ENCODE measurements at places on chromosomes 11 and 22.

- DNase-seq, result no peak
Observed at GRCh38 chr11:107102692-107103477, 84.6 kb upstream of the GUCY1A2 start.

- no peak for DNase-seq
Observed at GRCh38 chr11:60925868-60926267, 1.6 kb downstream of the TMEM132A start.

GRCh38 chr11:73894725-73895335 lies 18.0 kb downstream of the PAAF1 start:
- no peak for DNase-seq

DNA sequence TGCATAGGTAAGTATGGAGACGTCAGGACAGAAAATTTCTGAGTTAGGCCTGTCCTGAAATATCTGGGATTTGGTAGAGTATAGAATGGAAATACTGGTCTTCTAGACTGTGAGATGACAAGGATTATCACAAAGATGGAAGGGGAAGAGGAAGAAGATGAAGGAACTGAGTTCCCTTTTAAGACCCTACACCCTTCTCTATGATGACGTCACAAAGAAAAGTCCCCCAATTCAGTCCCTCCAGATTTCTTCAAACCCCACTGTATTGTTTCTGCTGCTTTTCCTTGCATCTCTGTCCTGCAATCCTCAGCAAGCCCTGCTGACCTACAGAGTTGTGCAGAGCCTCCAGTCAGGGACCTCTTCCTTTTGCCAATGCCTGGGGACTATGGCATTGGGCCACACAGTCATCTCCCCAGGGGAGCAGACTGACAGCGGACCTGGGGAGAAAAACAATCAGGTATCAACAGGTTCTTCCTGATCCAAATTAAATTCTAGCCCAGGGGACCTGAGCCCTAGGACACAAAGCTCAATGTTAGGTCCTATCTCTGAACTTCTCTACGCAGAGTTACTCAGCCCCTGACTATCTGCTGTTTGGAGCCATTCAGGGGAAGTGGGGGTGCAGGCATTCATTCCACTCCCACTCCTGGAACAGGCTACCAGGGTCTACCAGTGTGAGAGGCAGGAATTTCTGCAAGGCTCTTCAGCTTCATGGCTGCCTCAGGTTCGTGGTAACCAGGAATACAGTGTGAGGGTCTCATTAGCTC lies 49.2 kb upstream of the POU2AF1 start:
- DNase-seq, result no peak

DNA sequence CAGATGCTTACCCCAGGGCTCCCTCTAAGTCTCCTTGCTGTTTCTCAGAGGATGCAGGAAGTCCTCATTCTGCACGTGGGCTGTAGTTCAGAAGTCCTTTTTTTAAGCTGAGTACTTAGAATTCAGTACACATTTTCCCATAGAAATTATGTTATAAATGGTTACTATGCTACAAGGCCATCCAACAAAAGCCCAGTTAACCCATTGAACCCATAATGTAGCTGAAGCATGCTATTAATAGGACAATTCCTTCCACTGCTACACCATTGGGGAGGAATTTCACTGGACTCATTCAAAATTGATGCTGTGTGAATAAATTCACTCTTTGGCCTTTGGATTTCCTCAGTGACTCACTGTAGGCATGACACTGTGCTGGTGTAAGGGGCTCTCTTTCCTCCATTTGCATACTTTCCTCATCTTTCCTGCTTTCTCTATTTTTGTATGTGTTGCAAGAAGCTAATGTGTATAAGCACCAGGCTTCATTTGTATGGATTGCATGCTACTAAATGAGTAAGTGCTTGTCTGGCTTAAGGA lies 148.0 kb downstream of the NTM start:
- no peak for DNase-seq

- DNase-seq, result no peak
Observed at GRCh38 chr22:49278340-49278739, 549.3 kb downstream of the BRD1 start.

DNA sequence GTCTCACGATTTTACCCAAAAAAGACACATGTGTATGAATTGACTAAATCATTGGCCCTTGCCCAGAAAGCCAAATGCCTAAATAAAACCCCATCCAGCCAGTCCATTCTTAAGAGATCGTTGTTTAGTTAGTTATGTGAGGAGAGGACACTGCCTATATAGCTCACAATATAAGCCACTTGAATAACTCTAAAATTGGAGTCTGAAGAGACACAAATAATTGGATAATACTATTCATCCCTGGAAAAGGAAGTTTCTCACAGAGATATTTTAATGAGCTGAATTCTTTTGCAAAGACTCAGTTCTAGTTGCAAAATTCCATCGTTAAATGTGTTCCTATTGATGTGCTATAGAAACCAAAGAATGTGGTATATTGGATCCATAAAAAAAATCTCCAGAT lies 176.7 kb downstream of the SOX6 start:
- no peak for DNase-seq

- DNase-seq, result no peak
Observed at GRCh38 chr11:111703576-111703975, 62.6 kb downstream of the PPP2R1B start.
